ENCODE measurements at places on chromosomes 2 and 18.

GRCh38 chr2:221330436-221330835 is 241.7 kb downstream of the EPHA4 start:
- DNase-seq = no peak

- DNase-seq = no peak
Measured at GRCh38 chr18:4352746-4353551, 102.2 kb downstream of the DLGAP1 start.

DNA sequence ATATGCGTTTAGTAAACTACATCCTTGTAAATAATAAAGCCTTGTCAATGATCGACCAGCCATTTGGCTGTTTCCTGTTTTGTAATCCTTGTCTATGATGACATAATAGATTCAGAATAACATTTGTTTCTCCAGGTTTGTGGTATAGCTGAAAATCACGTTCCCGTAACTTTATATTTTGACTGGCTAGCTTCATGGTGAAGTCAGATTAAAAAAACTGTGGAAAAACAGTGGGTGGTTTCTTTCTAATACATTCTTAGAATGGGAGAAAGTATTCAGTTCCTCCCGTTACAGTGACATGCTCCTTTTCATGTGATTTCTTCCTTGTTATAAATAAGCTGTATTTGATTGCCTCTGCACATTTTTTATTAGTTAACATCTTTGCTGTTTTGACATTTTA is 366.9 kb downstream of the NYAP2 start:
- no peak for DNase-seq

- no peak for DNase-seq
Measured at GRCh38 chr2:168612719-168613118, 156.6 kb downstream of the CERS6 start.

DNA sequence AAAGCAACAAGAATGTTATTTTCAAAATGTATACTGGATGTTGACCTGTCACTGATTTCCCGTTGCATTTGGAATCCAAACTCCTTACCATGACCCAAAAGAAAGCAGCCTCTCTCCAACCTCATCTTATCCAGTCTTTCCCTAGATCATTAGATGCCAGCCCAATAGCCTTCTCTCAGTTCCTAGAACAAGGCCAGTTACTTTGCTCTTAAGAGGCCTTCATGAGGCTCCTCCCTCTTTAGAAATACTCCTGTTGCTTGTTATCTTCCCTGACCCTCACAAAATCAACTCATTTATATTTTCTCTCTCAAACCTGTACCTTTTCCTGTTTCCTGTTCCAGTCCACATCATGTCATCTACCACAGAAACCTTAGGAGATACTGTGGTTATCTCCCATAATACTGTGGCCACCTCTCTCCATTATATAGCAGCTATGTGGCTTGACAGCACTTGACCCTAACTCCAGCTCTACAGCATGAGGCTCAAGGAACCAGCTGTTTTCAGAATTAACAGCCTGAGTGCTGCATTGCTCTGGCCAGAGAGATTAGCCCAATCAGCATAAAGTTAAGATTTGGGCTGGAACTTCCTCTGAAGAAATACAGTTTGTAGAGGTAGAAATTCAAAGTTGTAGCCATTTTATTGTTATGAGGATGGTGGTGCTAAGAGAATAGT is 22.8 kb downstream of the SRBD1 start:
- DNase-seq = no peak

- DNase-seq = no peak
Measured at GRCh38 chr2:41847744-41848441, 199.9 kb upstream of the PKDCC start.

DNA sequence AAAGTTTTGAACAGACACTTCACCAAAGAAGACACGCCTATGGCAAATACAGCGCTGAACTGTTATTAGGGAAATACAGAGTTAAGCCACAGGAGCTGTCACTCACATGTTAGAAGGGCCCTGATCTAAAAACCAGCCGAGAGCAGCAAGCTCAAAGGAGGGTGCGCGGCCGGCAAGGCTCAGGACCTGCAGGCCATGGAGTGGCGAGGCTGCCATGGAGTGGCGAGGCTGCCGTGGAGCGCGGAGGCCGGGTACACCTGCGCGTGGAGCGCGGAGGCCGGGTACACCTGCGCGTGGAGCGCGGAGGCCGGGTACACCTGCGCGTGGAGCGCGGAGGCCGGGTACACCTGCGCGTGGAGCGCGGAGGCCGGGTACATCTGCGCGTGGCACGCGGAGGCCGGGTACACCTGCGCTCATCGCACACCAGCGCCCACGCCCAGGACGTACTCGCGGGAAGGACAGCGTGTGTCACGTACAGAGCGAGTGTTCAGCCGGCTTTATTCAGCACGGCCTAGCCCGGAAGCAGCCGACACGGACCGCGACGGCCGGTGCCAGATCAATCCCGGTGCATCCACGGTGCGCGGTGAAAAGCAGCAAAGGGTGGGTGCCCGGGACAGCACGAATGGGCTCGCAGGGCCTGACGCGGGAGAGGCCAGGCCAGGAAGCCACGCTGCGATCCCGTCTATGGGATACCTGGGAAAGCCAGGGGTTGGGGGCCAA is 68.8 kb downstream of the SLC66A2 start:
- no peak for DNase-seq

DNA sequence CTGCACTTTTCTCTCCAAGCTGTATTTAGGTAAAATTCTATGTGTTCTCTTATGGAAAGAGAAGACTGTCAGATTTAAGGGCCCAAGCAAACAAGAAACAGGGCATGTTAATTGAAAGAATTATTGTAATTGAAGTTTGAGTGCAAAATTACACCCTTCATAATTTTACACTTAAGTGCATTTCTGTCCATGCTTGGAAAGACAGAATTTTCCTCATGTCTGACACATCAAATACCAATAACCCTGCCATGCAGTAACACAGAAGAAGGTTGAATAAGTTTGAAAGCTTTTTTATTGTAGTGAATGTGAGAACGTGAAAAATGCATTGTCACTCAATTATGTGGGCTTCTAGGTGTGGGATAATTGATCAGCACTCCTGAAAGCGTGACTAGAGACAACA is 52.9 kb upstream of the PARD3B start:
- no peak for DNase-seq

DNA sequence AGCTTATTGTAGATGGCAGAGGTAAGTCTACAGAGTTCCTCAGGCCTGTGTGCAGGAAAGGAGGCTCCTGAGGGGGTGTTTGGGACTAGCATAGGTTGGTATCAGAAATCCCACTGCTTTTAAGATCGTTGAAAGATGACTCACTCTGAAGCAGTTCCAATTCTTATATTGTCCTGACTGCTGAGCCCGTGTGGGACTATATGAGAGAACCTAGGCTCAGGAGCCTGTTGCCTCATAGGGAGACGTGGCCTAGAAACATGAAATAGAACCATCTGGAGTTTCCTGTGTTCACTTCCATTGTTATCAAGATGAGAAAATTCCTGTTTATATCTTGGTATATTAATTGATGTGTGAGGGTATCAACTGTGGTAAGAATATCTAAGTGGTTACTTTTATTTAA is 5.7 kb downstream of the CCT7 start:
- DNase-seq = no peak

DNA sequence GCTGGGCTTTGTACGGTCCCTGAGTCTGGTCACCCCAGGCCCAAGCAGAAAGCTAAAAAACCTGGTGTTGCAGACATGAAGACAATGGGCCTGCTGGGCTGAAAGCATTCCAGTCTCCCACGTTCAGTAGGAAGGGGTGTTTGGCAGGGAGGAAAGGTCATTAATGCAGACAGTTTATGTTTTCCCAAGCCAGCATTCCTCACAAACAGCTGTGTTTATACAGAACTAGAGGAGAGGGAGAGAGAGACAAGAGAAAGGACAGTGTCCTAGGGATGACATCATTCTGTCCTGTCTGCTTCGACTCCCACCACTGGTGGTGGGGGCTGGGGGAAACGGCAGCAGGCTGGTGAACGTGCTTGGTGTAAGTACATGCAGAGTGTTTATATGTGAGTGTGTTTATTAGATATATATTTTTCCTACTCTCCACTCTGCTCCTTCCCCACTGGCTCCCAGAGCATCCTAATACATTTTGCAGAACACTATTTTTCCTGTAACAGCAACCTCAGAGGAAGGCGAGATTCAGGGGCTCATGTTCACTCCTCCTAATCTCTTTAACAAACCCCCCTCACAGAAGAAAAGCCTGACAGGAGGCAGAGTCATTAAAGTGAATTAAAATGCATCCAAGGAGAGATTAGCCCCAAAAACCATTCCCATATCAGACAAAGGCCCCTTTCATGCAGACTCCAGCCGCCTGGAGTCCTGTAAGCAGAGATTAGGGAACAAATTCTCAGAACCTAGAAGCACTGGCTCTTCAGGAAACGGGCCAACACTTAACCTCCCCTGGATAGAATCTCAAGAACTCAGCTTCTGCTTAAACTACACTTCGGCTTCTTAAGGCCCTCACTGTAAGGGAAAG is 380.4 kb downstream of the TNS1 start:
- DNase-seq = peak; percentile 47

DNA sequence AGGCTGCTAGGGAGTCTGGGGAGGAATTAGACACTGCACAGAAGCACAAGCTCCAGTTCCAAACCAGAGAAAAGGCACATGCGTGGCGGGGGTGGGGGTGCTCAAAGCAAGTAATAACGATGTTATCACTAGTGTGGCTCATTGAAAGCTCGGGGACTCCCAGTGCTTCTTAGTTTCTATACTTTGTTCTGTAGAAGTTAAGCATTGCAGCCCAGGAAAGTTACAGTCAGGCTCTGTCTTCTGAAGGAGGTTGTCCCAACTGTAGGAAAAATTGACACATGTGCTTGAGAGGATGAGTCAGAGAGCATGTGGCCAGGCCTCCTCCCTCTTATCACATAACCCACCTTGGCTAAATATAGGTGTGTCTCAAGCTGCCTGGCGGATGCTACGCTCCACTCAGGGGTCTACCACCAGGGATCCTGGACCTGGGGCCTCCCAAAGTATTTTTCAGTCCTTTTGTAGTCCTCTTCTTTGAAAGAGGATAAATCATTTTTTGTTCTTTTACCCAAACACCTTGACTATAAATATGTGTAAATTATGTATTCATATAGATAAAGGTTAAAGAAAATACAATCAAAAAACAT is 3.8 kb downstream of the GALNT5 start:
- DNase-seq = peak; percentile 15

- DNase-seq = no peak
Measured at GRCh38 chr2:102112692-102113665, 29.6 kb upstream of the IL1R1 start.

GRCh38 chr2:719734-720133 is 42.5 kb upstream of the TMEM18 start:
- no peak for DNase-seq

GRCh38 chr2:18829976-18830375 is 240.6 kb upstream of the NT5C1B start:
- no peak for DNase-seq

DNA sequence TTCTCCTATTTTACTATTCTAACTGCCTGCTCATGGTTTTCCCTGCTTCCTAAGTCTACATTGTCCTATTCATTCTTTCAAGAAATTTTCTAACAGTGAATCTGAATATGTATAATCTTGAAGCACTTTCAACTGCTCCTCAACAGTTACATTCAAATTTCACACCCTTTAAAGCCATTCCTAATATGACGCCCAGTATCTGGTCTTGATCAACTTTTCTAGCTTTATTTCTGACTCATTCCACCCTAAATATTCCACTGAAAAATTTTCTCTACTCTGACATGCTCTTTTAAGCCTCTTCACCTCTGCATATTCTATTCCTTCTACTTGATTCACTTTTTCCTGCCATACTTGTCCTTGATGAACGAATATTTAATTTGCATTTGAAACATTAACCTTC is 1893.9 kb upstream of the PIK3C3 start:
- no peak for DNase-seq

- no peak for DNase-seq
Measured at GRCh38 chr2:55051026-55051866, 995 bp upstream of the RTN4 start.

- no peak for DNase-seq
Measured at GRCh38 chr18:45962866-45963265, 4.3 kb downstream of the EPG5 start.

DNA sequence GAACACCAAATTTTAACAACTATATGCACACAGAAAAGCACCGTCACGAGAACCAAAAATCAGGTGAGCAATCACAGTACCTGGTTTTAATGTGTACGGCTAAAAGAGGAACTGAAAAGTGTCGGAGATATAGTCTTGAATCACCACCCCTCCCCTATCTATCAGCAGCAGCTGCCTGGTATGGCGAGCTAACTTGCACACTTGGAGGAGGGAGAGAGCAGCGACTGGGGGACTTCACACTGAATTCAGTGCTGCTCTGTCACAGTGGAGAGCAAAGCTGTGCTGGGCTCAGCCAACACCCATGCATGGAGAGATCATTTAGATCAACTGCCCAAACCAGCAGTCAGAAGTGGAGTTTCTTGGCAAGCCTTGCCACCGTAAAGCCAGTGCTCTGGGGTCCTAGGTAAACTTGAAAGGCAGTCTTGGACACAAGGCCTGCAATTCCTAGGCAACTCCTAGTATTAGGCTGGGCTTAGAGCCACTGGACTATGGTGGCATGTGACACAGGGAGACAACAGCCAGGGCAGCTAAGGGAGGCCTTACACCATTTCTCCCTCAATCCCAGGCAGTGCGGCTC is 89.2 kb upstream of the CD226 start:
- peak; percentile 32 for DNase-seq

DNA sequence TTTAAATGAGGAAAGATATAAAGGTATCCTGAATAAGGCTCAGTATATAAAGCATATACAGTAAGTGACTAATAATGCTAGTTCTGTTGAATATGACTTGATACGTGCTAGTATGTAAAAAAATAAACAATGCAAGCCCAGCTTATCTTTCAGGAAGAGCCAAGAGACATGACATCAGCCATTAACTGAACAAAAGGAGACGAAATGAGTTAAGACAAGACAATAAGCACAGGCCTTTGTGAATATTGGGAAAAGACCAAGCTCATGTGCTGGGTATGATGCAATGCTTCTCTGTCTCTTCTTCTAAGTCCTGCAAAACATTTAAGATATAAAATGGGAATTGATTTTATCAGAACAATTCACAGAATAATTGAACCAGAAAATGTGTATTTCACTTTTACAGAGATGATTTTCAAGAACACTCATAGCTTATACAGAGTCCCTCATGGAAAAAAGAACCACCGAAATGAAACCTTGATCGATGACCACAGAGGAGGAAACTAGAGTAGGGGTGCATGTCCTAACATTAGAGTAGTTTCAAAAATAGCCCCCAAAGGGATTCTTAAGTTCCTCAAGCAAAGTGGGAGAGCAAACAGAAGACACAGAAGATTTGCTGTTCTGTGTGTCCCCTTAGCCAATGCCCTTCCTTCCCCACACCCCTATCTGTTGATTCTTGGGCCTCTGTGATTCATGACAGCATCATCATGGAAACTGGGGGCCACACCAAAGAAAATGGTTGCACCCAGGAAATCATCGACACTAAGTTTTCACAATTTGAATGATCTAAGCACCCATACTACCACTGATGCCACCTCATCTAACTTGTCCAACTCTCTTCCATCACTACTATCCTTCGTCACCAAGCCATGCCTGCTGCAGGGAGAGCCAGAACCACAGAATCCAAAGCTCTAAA is 68.0 kb upstream of the CRIM1 start:
- DNase-seq = no peak

DNA sequence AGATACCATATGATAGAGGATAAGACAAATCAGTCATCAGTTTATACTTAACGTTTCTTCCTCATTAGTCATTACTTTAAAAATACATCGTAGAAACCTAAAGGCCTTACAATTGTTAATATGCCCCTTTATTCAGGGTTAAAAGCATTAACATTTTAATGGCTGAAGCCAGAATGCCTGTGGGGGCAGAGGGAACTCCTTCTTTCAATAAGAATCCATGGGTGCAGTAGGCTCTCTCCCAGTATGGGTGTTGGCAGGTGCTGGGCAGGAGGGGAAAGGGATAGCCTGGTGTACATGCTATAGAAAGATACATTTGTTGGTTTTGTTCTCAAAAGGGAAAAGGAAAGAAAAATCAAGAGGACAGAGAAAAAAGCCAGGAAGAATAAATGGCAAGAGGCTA is 1035.7 kb upstream of the POU3F3 start:
- no peak for DNase-seq

Data from head of caudate nucleus (tissue), 42 donors.